ENCODE measurements at places on chromosomes 16 and 17.

DNA sequence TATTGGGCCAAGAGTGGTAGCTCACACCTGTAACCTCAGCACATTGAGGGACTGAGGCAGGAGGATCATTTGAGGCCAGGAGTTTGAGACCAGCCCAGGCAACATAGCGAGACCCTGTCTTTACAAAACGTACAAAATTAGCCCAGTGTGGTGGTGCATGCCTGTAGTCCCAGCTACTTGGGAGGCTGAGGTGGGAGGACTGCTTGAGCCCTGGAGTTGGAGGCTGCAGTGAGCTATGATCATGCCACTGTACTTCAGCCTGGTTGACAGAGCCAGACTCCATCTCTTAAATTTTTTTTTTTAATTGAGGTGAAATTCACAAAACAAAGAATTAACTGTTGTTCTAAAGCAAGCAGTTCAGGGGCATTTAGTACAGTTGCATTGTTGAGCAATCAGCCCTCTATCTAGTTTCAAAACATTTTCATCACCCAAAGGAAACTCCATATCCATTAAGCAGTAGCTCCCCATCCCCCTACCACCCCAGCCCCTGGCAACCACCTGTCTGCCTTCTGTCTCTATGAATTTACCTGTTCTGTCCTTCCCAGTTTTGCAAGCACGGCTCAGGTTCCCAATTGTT lies 15.6 kb downstream of the SNX29 start:
- no peak for DNase-seq

DNA sequence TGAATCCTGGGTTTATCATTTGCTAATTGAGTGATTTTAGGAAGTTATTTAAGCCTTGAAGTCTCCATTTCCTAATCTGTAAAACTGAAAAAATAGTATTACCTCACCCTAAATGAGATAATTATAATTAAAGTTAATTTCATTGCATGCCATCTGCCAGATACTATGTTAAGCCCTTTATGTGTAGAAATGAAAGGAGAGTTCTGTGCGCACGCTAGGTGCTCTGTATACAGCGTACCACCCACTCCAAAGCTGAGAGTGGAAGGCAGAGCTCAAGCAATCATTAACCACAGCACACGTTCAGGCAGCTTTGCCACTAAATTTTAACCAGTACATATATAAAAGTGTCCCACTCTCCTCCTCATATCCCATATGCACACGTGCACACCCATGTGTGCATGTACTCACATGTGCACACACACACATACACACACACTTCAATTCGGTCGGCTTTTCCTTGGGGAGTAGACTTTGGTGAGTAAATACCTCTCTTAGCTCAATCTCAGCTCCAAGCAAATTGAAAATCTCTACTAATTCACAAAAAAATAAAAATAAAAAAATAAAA lies 204.8 kb downstream of the GRIN2A start:
- DNase-seq: no peak

DNA sequence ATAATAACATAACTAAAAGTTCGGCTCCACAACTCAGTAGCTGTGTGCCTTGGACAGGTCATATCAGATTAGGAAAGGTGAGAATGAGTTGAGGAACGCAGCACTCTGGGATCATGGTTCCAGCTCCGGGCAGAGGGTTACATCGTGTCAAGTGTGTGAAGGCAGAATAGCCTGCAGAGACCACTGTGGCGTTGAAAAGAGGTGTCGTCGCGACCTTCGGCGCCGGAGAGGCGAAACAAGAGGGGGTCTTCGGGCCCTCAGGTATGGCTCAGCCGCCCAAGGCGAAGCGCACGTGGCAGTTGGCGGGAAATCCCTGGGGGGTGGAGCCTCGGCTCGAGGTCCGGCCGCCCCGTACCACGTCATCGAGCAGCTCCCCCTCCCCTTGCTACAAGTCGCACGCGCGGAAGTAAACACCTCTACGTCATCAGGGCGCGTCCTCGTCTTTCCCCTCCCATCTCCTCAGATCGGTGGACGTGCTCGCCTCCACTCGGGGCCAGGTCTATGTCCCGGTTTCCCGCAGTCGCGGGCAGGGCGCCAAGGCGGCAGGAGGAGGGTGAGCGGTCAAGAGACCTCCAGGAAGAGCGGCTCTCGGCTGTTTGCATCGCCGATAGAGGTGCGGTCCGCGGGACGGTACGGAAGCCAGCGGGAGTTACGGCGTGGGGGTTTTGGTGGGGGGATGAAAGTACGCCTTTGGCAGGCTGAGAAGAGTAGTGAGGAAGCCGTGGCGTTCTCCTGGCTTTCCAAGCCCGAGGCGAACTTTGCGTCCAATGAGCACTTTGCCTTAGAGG lies at the start of gene DHX40:
TSS of gene DHX40 (plus strand) at position 440 of the 788 bp plus-strand sequence. CDS start at position 502, 62 bp downstream.
- DNase-seq: peak; percentile 68

GRCh38 chr17:35089586-35090296 lies 26.2 kb upstream of the RFFL start:
- DNase-seq: peak; percentile 15

- DNase-seq: no peak
Measured at GRCh38 chr17:33628500-33629346, 335.6 kb upstream of the ASIC2 start.

DNA sequence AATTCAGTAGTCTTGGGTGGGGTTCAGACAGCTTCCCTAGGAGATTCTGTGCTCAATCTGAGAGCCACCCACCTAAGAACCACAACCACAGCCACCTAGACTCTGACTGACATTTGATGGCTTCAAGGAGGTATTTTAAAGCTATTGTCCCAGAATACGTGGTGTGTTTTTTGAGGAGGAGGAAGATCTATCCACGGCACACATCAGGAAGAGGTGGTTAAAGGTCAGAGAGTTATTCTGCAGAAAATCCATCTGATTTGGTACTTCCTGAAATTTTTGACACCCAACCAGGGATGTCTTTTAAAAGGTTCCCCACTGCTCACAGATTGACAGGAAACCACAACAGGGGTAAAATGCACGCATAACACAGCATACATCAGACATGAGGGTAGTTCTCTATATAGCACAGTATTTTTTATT lies 25.1 kb downstream of the SMARCE1 start:
- DNase-seq: no peak

DNA sequence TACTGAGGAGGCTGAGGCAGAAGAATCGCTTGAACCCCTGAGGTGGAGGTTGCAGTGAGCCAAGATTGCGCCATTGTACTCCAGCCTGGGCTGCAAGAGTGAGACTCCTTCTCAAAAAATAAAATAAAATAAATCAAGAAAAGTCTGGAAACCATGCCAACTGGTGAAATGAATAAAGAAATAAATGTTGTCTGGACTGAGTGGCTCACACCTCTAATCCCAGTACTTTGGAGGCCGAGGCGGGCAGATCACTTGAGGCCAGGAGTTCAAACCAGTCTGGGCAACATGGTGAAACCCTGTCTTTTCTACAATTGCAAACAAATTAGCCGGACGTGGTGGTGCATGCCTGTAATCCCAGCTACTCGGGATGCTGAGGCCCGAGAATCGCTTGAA lies 744 bp upstream of the LRRC37A3 start:
- DNase-seq: no peak

GRCh38 chr16:49587511-49587910 lies 213.9 kb downstream of the C16orf78 start:
- no peak for DNase-seq

DNA sequence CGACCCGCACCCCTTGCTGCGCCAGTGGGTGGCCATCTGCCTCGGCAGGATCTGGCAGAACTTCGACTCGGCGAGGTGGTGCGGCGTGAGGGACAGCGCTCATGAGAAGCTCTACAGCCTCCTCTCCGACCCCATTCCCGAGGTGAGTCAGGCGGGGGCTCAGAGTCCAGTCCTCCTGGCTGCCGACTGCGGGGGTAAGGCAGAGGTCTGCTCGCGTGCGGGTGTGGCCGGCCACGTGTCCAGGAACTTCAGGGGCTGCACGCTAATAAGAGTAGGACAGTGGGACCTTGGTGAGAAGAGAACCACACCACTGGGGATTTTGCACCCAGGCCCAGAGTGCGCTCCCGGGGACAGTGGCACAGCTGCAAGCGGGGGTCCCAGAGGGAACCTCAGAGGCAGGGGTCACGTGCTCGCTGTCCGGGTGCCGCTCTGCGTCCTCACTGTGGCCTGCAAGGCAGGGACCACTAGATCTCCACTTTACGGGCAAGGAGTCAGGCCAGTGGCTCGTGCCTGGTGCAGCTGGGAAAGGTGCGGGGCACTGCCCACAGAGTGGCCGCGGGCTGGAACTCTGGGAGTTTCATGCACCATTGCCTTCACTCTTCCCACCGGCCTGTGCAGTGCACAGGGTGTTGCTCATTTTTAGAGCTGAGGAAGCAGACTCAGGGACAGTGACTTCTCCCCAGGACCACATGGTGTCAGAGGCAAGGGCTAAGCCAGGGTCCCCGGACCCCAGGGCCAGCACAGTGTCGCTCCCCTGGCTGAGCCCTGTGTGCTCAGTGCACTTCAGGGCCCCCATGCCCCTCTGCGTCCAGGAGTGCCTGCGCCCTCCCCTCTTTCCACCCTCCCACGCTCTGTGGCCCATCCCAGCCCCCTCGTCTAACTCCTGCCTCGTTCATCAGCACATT lies 107.6 kb upstream of the CHMP6 start:
- no peak for DNase-seq

DNA sequence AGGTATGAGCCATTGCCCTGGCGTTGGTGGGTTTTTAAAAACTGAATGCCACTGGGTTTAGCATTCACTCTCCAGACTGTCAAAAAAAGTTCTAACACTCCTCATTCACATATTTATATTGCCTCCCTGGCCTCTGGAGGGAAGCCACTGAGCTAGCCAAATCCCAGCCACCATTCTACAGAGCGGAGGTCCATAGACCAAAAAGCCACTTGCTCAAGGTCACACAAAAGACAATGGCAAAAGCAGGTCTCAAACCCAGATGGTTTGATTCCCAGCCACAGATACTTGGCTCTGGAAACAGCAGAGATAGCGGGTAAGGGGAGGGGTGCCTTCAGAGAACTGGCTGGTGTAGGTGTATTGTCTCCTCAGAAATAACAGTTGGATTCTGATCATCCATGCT lies 18.0 kb upstream of the CDIPT start:
- DNase-seq: no peak

- DNase-seq: no peak
Measured at GRCh38 chr17:66746736-66747135, 88.2 kb upstream of the CACNG5 start.

GRCh38 chr16:81861503-81861902 lies 82.4 kb downstream of the PLCG2 start:
- DNase-seq: no peak

- no peak for DNase-seq
Measured at GRCh38 chr16:1271380-1271723, 15.5 kb downstream of the TPSD1 start.

- no peak for DNase-seq
Measured at GRCh38 chr17:4569591-4569990, 9.2 kb upstream of the GGT6 start.

DNA sequence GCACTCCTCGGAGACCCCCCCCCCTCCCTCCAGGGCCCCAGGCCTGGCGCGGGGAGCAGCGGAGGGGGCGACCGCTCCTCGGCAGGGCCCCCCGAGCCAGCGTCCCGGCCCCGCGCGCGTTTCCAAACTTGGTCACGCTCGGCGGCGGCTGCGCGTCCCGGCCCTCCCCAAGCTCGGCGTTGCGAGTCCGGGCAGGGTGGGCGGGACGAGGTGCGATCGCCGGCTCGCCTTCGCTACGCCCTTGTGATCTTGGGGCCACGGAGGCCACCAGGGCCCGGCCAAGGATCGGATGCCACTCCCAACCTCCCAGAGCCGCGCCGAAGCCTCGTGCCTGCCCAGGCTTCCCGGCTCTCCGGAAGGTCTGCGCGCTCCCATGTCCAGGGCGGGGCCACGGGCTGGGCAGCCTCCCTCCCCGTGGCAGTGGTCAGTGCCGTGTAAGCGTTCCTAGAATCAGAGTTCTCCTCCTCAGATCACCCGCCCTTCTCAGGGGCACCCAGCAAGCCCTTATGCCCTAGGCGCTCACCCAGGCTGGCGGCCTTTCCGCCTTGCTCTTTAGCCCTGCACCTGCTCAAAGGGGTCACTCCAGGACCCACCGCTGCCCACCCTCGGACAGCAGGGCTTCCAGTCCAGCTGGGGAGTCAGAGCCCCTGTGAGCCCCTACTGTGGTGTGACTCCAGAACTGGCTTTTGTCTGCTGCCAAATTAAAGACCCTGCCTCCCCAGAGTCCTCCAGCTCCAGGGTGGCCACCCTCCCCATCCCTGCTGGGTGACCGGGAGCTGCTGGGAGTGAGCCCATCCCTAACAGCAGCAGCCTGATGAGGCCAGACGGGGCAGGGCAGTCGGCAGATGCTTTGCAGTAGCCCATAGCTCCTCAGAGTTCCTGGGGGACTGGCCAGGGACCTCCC lies 12.2 kb upstream of the MRPS23 start:
- DNase-seq: no peak

DNA sequence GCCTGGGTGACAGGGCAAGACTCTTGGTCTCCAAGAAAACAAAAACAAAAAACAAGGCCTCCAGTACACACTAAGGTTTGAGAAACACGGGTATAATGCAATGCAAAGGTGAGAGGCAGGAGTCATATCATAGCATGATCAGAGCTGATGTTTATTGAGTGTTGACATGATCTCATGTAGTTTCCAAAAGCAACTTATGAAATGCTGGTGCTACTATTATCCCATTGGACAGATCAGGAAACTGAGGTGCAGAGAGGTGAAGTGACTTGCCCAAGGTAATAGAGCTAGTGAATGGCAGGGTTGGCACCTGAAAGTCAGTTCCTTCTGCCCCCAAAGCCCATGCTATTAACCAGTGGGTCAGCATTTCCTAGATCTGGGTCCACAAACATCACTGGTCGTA lies 3.1 kb upstream of the NPIPB7 start:
- no peak for DNase-seq

GRCh38 chr17:73304971-73305812 lies 6.6 kb downstream of the CDC42EP4 start:
- no peak for DNase-seq

GRCh38 chr16:49631187-49632041 lies 224.5 kb downstream of the ZNF423 start:
- DNase-seq: no peak

- no peak for DNase-seq
Measured at GRCh38 chr16:27822529-27822928, 241.0 kb downstream of the GSG1L start.

- DNase-seq: no peak
Measured at GRCh38 chr17:51846566-51846965, 311.9 kb downstream of the CA10 start.

DNA sequence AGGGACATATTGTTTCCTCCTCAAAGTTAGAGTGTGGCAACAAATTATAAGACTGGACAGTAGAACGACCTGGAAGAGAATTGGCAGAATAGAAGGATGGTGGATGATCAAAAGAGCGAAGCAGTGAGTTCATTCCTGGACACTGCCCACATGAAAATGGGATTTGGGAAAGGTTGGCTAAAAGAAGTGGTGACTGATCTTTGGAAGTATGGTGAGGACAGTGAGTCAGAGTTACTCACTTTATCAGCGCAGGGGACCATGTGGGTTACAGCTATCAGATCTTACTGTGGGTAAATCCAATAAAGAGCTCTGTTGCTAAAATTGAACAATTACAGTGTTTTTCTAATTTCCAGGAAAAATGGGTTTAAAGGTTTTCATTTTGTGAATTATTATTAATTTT lies 2.7 kb upstream of the TANC2 start:
- no peak for DNase-seq
